Amniotic stem cell (primary cell): ENCODE measurements at places on chromosomes 5 and 9.

DNA sequence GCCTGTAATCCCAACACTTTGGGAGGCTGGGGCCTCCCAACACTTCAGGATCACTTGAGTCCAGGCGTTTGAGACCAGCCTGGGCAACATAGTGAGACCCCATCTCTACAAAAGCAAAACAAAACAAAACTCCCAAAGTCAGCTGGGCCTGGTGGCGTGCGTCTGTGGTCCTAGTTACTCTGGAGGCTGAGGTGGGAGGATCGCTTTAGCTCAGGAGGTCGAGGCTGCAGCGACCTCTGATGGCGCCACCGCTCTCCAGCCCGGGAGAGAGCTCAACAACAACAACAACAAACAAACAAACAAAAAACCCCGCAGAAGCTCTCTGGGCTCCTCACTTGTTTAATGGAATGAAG is 528 bp downstream of the ACOT12 start:
- DNase-seq = no peak

DNA sequence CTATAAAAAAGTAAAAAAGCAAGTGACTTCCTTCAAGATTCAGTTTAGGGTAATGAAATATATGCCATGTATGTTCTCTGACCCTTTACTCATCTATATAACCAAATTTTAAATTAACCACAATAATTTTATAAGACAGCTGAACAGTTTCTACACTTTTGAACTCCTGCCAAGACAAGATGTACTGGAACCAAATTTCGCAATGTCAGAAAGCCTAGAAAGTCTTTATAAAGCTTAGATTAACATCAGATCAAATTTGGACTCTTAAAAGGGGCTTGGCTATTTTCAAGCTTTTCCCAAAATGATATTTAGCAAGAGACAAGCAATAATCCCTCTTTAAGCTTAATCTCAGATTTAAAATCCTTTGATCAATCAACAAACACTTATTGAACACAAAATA is 362.6 kb downstream of the PTPRD start:
- DNase-seq = no peak

DNA sequence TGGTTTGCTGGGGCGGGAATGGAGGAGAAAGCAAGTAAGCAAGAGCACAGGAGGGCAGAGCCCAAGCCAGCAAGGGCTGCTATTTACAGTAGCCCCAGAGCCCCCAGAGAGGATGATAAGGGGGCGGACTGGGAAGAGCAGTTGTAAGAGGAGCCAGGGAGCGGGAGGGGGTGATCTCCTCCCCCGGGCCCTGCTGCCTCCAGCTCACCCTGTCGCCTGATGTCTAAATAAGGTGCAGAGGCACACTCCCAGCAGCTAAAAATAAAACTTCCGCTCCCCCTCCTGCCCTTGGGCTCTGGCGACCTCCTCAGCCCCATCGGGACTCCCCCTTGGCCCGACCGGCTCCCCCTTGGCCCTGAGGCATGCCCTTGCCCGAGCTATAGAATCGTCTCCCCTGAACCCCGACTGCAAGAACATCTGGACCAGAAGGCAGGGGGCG is 14.4 kb upstream of the CCDC69 start:
- no peak for DNase-seq

GRCh38 chr5:13943676-13944075 is 812 bp downstream of the DNAH5 start:
- no peak for DNase-seq

DNA sequence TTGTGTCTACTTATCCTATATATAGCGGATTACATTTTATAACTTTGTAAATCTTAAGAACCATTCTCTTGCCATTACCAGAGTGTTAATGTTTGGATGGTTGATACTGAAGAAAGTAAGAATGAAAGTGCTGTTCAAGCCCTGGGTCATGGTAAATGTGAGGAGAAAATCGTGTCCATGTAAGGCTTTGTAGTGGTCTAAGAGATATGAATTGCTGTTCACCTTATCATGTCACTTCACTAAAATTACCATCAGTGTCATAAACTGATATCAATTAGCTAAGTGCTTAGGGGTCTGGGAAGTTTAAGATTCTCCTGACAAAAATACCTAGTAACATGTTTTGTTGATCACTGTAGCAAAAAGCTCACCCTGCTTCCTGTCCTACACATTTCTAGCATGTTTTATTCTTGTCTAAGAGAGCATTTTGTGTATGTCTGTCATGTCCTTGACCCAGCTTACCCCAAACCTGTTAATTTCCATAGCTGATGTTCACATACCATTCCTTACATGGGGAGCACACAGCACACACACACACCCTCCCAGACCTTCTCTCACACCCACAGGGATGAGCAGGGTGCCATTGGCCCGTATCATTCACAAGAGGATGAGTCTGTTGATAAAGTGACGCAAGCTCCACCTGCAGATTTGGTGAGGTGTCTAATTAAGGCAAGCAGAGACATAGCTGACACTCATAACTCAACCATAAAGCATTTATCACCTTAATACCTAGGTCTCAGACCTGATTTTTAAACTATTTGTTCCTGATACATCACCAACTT is 125.1 kb upstream of the PAM start:
- DNase-seq = no peak

- DNase-seq = no peak
Observed at GRCh38 chr9:73093016-73093739, 58.5 kb upstream of the ANXA1 start.

GRCh38 chr5:157290156-157290980 is 24.4 kb downstream of the CYFIP2 start:
- DNase-seq = no peak

DNA sequence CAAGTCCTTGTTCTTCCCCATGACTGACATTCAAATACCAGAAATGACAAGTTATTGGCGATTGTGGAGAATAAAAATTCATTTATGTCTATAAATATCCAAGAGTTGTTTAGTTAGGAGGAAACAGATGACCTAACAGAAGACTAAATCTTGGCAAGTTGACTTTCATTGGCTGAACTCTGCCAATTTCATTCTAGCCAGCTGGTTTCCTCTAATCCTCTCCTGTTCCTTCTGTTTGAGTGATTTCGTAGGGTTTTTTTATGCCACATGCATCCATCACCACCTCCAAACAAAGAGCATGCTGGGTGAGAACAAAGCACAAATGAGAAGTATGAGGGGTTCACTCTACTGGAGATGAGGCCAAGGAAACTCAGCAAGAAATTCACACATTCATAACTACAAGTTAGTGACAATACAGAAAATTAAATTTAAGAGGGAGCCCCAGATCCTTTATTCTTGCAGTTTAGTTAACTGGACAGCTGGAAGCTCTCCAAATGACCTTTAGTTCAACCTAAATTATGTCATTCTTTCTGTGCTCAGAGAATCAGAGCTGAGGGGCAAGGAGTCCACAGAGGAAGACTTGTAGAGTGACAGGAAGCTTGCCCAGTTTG is 932.0 kb downstream of the TLE4 start:
- DNase-seq = no peak

GRCh38 chr5:4866131-4866659 is 273.9 kb upstream of the ADAMTS16 start:
- no peak for DNase-seq

DNA sequence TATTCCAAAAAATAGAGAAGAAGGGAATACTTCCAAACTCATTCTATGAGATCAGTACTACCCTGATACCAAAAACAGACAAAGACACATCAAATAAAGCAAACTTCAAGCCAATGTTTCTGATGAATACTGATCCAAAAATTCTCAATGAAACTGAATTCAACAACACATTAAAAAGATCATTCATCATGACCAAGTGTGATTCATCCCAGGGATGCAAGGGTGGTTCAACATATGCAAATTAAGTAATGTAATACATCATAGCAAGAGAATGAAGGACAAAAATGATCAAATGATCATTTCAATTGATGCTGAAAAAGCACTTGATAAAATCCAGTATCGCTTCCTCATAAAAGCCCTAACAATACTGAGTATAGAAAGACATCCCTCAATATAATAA is 4.9 kb upstream of the RCL1 start:
- no peak for DNase-seq
